ENCODE measurements at places on chromosomes 13 and 19. TPM values are rescaled to one million over a fixed set of nuclear protein-coding genes. Genes with fewer than 3 reads are reported as not detected.

The SIRT6 gene
- 29.4 TPM for total RNA-seq

The ZNF175 gene
- 5.9 TPM for total RNA-seq

The POSTN gene
- total RNA-seq = not detected

The DIRAS1 gene
- total RNA-seq = 0.21 TPM

The NLRP4 gene
- total RNA-seq = not detected

The LMTK3 gene
- total RNA-seq = 4.5 TPM

The CABP5 gene
- not detected for total RNA-seq

The DNAJC15 gene
- 20.8 TPM for total RNA-seq

The C13orf46 gene
- total RNA-seq = 2.2 TPM

The TEX29 gene
- 0.46 TPM for total RNA-seq

The SLC25A41 gene
- total RNA-seq = 0.64 TPM

The STRN4 gene
- 56.4 TPM for total RNA-seq

The LHB gene
- 0.39 TPM for total RNA-seq

The KANK3 gene
- 0.98 TPM for total RNA-seq

The KLHL26 gene
- 9.9 TPM for total RNA-seq

The CAMSAP3 gene
- total RNA-seq = 0.50 TPM

The ZNF506 gene
- 41.3 TPM for total RNA-seq

The LGALS14 gene
- total RNA-seq = 0.80 TPM

The KRTDAP gene
- total RNA-seq = not detected

The CEACAM16 gene
- total RNA-seq = not detected

The TTYH1 gene
- total RNA-seq = 0.59 TPM

The MCOLN1 gene
- total RNA-seq = 7.7 TPM

The IGFL2 gene
- total RNA-seq = not detected

The NUFIP1 gene
- 13.6 TPM for total RNA-seq

The CEBPA gene
- not detected for total RNA-seq

The COX7A1 gene
- not detected for total RNA-seq

The SPRED3 gene
- 3.0 TPM for total RNA-seq

The SULT2A1 gene
- total RNA-seq = not detected

The CYP2A6 gene
- not detected for total RNA-seq

The GFY gene
- not detected for total RNA-seq

The PCDH20 gene
- total RNA-seq = not detected

The ZNF560 gene
- total RNA-seq = 0.25 TPM

The DCLK1 gene
- total RNA-seq = not detected

The RNF113B gene
- total RNA-seq = not detected

The GPR4 gene
- not detected for total RNA-seq

The MCEMP1 gene
- total RNA-seq = not detected

Measured in activated CD4-positive, alpha-beta T cell treated with anti-CD3 and anti-CD28 coated beads for 36 hours (primary cell).